ENCODE measurements at places on chromosomes 5 and 9. TPM values are rescaled to one million over a fixed set of nuclear protein-coding genes. Genes with fewer than 3 reads are reported as not detected.

GRCh38 chr9:5786370-5787127 lies 46.4 kb downstream of the ERMP1 start:
- H3K4me3 ChIP-seq = no peak overlapping the region
- no peak for DNase-seq
- no peaks in the 10 kb centered on the region for H3K4me1 ChIP-seq
- peaks cover 5% of the 10 kb centered on the region for H3K36me3 ChIP-seq

- H3K4me3 ChIP-seq = no peak overlapping the region
- H3K27me3 ChIP-seq = no peaks in the 10 kb centered on the region
- no peak overlapping the region for H3K27ac ChIP-seq
- DNase-seq = no peak
- peaks cover 2% of the 10 kb centered on the region for H3K4me1 ChIP-seq
Measured at GRCh38 chr5:112870966-112871365, 9.9 kb downstream of the SRP19 start.

DNA sequence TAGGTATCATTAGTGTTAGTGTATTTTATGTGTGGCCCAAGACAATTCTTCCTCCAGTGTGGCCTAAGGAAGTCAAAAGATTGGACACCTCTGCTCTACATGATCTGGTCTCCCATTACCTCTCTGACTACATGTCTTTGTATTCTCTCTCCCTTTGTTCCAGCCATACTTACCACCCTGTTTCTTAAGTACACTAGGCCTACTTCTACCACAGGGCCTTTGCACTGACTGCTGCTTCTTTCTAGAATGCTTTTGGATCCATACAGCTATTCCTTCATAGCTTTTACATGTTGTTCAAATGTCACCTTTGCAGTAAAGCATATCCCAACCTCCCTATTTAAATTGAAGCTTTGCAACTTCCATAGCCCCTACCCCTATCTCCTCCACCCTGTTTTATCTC lies 5.4 kb downstream of the XRCC4 start:
- no peaks in the 10 kb centered on the region for H3K27me3 ChIP-seq
- no peaks in the 10 kb centered on the region for H3K4me1 ChIP-seq
- no peak overlapping the region for H3K4me3 ChIP-seq
- no peak for DNase-seq
- no peak overlapping the region for H3K27ac ChIP-seq

DNA sequence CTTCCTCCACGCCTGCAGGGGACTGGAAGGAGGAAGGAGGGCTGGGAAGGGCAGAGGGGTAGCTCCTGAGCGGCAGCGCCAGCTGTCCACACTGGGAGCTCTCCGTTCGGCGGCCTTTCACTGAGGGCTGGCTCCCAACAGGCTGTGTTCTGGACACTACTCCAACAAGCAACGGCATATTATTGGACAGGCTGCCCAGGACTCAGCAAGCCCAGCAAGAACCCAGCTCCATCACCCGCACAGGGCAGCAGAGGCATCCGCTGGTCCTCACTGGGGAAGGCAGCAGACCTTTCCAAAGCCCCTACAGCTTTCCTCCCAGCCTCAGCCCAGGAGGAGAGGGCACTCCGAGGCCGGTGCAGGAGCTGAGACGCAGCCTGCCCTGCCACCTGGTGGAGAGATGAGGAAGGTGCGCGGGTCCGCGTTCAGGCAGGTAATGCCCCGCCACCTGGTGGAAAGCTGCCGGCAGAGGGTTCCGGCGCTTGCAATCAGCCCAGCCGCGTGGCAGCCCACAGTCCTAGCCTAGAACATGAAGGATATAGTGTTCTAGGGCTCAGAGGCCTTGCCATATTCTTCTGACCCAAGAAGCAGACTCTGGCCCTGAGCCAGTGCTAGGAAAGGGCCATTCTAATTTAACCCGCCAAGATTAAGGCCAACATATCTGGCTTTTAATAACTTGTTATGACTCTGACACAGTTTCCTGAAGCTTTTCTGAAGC lies 74.4 kb downstream of the NRG2 start:
- no peaks in the 10 kb centered on the region for H3K36me3 ChIP-seq
- H3K4me3 ChIP-seq = no peak overlapping the region
- H3K27ac ChIP-seq = no peak overlapping the region
- H3K27me3 ChIP-seq = no peaks in the 10 kb centered on the region

- no peak overlapping the region for H3K4me3 ChIP-seq
- no peaks in the 10 kb centered on the region for H3K36me3 ChIP-seq
- DNase-seq = no peak
- H3K27me3 ChIP-seq = no peaks in the 10 kb centered on the region
Measured at GRCh38 chr5:121024416-121025311, 560.6 kb downstream of the PRR16 start.

DNA sequence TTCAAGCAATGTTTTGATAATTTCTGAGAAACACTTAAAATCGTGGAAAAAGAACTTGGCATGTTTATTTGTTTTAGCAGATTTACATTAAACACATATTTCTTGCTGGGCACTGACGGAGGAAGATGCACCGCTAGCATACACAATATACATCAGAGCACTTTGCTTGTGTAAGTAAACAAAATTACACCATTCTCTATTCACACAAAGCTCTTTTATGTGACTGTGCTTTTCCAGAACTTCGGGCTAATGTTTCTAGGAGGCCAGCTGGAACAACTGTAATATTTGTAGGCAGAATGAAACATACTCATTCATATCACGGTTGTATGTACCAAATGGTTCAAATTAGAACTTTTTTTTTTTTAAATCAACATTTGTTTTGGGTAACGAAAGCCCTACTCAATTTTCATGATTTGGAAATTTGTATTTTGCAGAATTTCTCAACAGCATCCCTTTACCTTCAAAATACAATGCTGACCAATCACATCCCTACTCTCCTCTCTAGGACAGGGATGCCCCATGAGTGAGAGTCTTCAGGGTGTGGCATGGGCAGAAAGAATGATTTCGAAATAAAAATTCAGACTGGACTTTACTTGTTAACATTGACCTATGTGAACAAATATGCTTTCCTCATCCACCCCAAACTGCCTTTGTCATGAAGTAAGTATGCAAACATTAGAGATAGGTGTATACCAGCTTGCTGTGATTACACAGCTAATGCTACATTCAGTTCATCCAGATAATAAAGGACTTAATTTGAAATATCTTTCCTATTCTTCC lies 425.1 kb downstream of the BNC2 start:
- no peaks in the 10 kb centered on the region for H3K27me3 ChIP-seq
- H3K27ac ChIP-seq = no peak overlapping the region
- DNase-seq = no peak
- H3K4me3 ChIP-seq = no peak overlapping the region
- H3K4me1 ChIP-seq = no peaks in the 10 kb centered on the region
- no peaks in the 10 kb centered on the region for H3K36me3 ChIP-seq

GRCh38 chr5:73136055-73136562 lies 15.7 kb downstream of the TMEM171 start:
- no peaks in the 10 kb centered on the region for H3K4me1 ChIP-seq
- no peak overlapping the region for H3K4me3 ChIP-seq
- H3K27ac ChIP-seq = no peak overlapping the region
- H3K36me3 ChIP-seq = no peaks in the 10 kb centered on the region
- no peaks in the 10 kb centered on the region for H3K27me3 ChIP-seq

- H3K27me3 ChIP-seq = no peaks in the 10 kb centered on the region
- DNase-seq = no peak
- H3K36me3 ChIP-seq = no peaks in the 10 kb centered on the region
- H3K4me1 ChIP-seq = no peaks in the 10 kb centered on the region
- no peak overlapping the region for H3K4me3 ChIP-seq
Measured at GRCh38 chr9:7154003-7154619, 396.3 kb downstream of the KDM4C start.

- H3K36me3 ChIP-seq = no peaks in the 10 kb centered on the region
- no peak for DNase-seq
- H3K27me3 ChIP-seq = no peaks in the 10 kb centered on the region
Measured at GRCh38 chr5:8905021-8905420, 640.9 kb downstream of the SEMA5A start.

DNA sequence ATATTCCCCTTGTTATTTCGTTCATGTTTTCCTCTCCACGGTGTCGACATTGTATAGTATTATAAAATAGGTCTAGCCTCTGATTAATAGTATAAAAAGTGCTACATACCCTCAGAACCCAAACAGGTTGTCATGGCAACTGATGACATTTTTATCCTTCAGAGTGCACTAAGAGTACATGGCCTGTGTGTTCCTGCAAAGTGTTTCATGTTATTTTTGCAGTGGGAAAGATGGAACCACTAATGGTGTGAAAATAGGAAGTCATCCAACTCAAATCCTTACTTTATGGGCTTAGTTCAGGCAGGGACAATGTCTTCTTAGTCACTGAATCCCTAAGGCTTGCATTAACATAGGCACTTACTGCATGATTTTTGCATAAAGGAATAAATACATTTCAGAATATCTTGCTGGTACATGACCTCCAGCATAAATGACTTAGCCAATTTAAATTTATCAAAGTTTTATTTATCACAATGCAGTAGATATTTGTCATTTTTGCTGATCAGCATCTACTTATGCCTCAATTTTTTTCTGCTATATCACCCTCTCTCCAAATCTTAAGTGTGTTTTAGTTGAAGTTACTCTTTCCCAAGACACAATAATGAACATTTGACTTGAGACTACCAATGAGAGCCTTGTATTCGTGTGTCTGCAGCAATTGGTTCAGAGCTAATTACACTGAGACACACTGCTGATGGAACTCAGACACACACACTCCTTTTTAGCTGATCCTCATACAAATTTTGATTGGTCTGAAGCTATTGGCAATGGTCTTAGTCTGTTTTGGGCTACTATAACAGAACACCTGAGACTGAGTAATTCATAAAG lies 243.7 kb downstream of the KCTD16 start:
- H3K4me1 ChIP-seq = no peaks in the 10 kb centered on the region
- no peak overlapping the region for H3K27ac ChIP-seq
- DNase-seq = no peak
- H3K36me3 ChIP-seq = no peaks in the 10 kb centered on the region
- no peak overlapping the region for H3K4me3 ChIP-seq

GRCh38 chr9:136903041-136903554 lies 16.8 kb downstream of the TRAF2 start:
- no peaks in the 10 kb centered on the region for H3K36me3 ChIP-seq
- DNase-seq = peak; percentile 72
- H3K27ac ChIP-seq = no peak overlapping the region
- H3K4me3 ChIP-seq = no peak overlapping the region
- H3K4me1 ChIP-seq = no peaks in the 10 kb centered on the region
- H3K27me3 ChIP-seq = no peaks in the 10 kb centered on the region

- H3K27ac ChIP-seq = no peak overlapping the region
- DNase-seq = no peak
- no peaks in the 10 kb centered on the region for H3K36me3 ChIP-seq
Measured at GRCh38 chr9:13395156-13395555, 115.7 kb upstream of the MPDZ start.

DNA sequence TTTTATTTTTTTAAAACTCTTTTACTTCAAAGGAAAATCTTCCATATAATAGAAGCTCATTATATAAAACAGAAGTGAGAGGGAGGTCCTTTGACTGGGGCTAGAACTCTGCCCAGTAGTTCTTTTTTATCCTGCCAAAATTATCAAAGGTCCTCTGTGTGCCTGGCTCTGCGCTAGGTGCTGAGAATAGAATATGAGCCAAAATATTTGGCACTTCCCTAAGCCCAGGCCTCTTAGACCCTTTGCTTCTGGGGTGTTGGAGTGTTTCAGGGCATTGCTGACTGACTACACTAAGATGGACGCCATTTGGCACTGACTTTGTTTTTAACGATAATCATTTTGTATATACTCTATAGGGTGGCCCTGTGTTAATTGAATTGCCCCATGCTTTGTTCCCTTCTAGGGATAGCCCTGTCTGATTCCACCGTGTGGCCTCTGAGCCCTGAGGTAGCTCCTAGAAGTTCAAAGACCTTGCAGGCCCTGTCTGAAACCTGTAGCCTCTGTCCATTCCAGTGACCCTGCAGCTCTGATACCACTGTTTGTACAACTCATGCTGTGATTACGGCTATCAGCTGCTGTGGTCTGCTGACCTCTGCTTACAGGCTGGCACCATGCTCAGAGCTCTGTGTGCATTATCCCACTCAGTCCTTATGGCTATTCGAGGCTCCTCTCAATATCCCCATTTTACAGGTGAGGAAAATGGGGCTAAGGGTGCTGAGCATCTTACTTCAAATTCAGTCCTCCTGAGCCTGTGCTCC lies 84.3 kb upstream of the SHB start:
- DNase-seq = no peak
- no peak overlapping the region for H3K4me3 ChIP-seq
- no peaks in the 10 kb centered on the region for H3K36me3 ChIP-seq
- H3K27me3 ChIP-seq = no peaks in the 10 kb centered on the region

DNA sequence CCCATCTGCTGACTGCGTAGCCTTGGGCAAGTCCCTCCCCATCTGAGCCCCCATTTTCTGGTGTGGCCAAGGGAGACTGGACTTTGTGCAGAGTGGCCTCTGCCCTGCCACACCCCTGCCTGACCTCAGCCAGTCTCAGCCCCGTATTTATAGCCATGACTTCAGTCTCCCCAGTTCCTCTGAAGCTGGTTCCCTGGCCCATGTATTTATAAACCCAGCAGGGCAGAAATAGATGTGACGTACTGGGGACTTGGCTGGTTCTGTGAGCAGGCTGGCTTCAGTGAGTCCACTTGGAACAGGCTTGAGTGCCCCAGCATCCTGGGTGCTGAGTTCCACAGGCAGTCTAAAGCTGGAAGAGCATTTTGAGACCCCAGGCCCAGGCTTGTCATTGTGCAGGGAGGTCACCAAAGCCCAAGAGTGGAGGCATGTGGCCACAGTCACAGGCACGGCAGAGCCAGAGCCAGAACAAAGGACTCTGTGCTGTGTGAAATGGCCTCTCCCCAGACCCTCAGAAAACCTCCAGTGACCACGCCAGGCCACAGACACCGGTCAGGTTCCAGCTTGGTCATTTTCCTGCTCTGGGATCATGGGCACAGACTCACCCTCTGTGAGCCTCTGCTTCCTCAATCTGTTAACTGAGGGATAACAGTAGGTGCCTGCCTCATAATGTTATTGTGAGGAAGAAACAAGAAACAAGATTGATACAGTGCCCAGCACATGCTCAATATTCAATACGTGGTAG lies 30.4 kb upstream of the SYNPO start:
- H3K27me3 ChIP-seq = no peaks in the 10 kb centered on the region
- H3K27ac ChIP-seq = peak overlapping the region; percentile 93
- no peaks in the 10 kb centered on the region for H3K36me3 ChIP-seq
- no peak overlapping the region for H3K4me3 ChIP-seq
- peak; percentile 90 for DNase-seq

- H3K4me3 ChIP-seq = no peak overlapping the region
- H3K27me3 ChIP-seq = no peaks in the 10 kb centered on the region
- DNase-seq = no peak
- no peaks in the 10 kb centered on the region for H3K4me1 ChIP-seq
Measured at GRCh38 chr5:151270599-151270998, 17.6 kb downstream of the GM2A start.

- DNase-seq = no peak
- H3K27ac ChIP-seq = no peak overlapping the region
- no peaks in the 10 kb centered on the region for H3K36me3 ChIP-seq
- H3K27me3 ChIP-seq = no peaks in the 10 kb centered on the region
Measured at GRCh38 chr9:126440940-126441339, 114.3 kb downstream of the MVB12B start.

GRCh38 chr9:121557581-121558447 lies 58.2 kb upstream of the GGTA1 start:
- no peaks in the 10 kb centered on the region for H3K27me3 ChIP-seq
- no peaks in the 10 kb centered on the region for H3K36me3 ChIP-seq
- peak overlapping the region; percentile 45 for H3K27ac ChIP-seq
- peak; percentile 94 for DNase-seq
- no peak overlapping the region for H3K4me3 ChIP-seq

The ELAVL2 gene
- not detected for total RNA-seq

The GNE gene
- total RNA-seq = 21.2 TPM

The STK32A gene
- 6.4 TPM for total RNA-seq

The SLC6A3 gene
- total RNA-seq = 0.23 TPM

The COL23A1 gene
- total RNA-seq = 0.36 TPM

The PLPP7 gene
- 9.5 TPM for total RNA-seq

The RNF183 gene
- total RNA-seq = not detected

The ADAMTS16 gene
- 0.10 TPM for total RNA-seq

The DTWD2 gene
- 6.3 TPM for total RNA-seq

The PPP3R2 gene
- total RNA-seq = not detected
